Stimulated activated CD8-positive, alpha-beta memory T cell treated with anti-CD3 and anti-CD28 coated beads, Interleukin-7, amount 100 ng/mL, for 1 hour (primary cell): ENCODE measurements at places on chromosomes 3 and 15.

GRCh38 chr3:182730675-182731042 lies 62.6 kb upstream of the ATP11B start:
- DNase-seq, result no peak

GRCh38 chr3:186589856-186590579 lies 19.5 kb downstream of the DNAJB11 start:
- DNase-seq, result no peak

DNA sequence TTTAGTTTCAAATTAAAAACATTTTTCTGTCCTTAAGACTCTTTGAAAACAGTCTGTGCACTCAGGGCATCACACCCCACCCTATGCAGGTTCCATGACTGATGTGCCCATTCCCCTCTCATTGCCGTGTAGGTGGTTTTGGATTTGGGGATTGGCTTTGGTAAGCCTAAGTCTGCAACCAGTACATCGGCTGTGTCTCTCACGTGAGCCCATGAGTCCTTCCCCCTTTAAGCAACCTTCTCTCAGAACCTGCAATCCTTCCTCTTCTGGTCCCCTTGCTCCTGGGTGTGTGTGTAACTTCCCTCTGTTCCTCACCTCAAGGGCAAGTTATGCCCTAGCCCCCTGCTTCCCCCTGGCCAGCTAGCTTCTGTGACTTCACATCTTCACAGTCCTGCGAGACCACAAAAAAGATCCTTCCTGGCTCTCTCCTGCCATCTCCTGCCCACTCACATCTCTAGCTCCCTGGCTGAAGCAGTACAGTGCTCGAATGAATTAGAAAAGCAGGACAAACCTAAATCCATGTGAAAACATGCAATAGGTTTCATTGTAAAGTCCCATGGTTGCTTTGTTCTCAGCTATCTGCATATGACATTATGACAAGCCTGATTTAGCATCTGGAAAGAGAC lies 126.7 kb downstream of the UACA start:
- DNase-seq, result no peak

DNA sequence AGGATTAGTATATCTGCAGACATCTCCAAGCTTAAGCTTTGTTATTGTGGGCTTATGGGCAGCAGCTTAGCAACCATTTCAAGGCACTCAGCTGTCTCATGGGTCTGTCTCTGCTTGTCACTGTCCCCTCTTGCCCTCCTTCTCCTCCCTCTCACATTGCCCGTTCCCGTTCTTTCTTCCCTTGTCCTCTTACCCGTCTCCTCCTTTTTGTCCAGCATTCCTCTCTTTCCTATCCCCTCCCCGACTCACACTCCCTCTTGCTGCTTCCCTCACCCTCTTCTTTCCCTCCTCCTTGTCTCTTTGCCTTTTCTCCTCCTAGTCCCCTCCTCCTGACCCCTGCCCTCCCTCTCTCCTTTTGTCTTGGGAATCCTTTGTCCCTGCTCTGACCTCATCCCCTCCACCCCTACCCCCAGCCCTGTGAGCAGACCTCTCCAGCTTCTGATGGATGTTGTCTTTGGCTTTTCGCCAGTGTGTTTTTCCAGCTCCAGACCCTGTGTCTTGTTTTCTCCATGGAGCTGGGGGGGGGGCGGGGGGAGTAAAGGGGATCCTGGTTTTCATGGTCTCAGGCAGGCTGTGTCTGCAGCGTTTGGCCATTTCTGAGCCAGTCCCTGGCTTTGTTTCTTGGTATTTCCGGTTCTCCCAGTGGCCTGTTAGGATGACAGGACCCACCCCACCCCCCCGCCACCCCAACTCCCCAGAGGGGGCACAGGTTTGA lies 47.9 kb upstream of the TRAK1 start:
- DNase-seq, result no peak

DNA sequence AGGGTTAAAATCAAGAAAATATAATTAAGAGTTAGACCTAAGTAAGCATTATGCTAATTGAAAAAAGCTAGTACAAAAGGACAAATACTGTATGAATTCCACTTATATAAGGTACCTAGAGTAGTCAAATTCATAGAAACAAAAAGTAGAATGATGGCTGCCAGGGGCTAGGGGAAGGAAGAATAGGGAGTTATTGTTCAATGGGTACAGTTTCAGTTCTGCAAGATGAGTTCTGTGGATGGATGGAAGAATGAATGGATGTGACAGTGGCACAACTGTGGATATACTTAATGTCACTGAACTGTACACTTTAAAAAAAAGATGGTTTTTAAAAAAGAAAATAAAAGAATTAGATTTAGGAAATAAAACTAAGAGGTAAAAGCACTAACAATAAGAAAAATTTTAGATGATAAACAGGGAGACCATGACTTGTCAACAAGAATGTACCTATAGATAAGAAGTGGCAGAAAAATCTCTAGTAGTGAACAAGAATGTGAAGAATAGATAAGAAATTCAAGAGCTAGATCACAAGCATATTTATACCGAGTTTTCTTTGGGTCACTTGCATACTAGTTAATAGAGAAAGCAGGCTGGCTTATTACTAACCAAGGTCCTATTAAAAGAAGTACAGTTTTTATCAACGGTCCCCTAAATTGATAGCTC lies 5.5 kb downstream of the IFT80 start:
- no peak for DNase-seq

DNA sequence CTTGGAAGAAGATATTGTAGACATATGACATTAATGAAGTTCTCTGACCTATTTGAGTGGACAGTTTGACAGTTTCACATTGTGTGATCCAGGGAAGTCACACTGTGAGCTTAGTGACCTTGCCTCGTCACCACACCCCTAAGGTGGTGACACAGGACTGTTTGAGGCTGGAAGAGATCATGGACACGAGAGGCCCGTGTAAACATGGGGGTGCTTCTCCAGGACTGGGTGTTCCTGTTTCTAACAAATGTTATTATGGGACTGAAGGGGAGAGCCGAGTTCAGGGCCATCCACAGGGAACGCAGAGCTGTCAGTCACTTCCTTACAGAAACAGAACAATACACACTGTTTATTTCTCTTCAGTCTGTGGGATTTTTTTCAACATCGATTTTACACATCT lies 96.5 kb upstream of the DNAJC19 start:
- DNase-seq, result no peak

DNA sequence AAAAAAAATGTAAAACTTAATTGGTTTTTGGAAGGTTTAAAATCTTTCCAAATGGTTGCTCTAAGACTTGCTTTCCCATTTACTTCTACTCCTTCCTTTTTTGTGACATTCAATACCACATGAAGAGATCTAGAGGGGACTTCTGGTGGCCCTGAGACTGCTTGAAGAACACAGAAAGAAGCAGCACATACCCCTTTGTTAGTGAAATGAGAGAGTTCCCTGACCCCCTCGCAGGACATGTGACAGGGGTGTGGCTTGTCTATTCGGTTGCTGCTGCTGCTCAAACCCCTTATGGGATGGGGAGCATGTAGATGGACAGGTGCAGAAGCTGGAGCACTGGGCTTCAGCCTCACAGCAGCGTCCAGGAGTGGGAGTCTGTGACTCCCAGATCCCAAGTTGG lies 71.0 kb downstream of the ZMAT3 start:
- DNase-seq, result no peak

GRCh38 chr3:126773167-126773566 lies 69.1 kb downstream of the CHCHD6 start:
- DNase-seq, result no peak

GRCh38 chr3:17035033-17035432 lies 150.3 kb downstream of the PLCL2 start:
- DNase-seq, result no peak

DNA sequence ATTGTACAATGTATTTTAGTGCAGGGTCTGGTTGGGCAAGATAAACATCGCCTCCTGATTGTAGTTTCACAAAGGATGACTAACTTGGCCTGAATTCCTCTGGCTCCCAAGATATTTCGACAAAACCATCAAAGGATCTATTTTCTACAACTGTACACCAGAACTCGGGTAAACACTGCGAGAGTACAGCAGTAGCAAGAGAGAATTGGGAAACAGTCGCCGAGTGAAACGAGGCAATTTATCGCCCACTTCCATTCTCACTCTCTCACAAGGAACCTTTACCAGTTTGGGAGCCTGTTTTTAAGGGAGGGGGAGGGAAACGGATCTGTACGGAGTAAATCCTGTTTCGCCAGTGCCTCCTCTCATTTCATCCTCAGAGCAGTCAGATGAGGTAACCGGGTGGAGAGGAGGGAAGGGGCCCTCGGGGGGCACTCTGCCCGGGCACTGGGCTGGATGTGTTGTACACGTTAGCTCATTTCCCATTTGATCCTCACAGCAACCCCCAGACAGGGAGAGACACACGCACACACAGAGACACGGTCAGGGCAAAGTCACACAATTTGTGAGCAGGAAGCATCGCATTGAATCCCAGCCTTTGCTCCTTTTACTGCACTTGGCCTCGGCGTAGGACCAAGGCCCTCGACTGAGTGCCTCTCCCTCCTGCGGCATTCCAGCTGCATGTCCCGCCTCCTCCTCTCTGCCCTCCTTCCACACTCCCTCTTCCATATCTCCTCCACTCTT lies 120.1 kb downstream of the LIPC start:
- DNase-seq, result no peak

DNA sequence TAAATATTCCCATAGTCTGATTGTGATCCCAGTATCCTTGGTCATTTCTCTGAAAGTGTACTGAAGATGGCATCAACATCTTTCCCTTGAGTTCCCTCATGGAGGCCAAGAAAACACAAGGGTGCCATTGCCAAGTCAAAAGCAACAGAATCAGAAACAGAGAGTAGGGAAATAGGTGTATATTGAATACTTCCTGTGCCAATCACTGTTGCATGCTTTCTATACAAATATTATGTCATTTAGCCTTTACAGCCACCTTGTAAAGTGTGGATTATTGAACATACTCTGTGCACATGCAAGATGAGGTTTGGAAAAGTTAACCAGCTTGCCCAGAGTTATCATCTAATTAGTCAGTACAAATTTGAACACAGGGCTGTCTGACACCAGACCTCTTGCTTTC lies 117.9 kb downstream of the MAP2K5 start:
- no peak for DNase-seq

DNA sequence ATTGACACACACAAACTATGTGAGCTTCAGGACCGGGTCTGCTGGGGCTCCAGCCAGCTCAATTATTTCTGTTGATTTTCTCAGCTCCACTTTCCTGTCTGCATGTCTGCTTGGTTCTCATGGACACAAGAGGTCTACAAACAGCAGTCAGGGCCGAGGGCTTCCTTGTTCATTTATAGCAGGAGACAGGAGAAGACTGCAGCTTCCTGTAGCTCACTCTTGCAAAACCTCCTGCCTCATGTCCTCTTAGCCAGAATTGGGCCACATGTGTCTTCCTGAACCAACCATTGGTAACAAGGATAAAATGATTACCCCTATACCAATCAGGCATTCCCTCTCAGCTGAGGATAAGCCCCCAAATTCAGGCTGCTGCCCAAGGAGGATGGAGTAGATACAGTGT lies 182.8 kb downstream of the TLE3 start:
- DNase-seq, result no peak

- DNase-seq, result no peak
Measured at GRCh38 chr15:39593656-39594445, 13.0 kb downstream of the THBS1 start.

DNA sequence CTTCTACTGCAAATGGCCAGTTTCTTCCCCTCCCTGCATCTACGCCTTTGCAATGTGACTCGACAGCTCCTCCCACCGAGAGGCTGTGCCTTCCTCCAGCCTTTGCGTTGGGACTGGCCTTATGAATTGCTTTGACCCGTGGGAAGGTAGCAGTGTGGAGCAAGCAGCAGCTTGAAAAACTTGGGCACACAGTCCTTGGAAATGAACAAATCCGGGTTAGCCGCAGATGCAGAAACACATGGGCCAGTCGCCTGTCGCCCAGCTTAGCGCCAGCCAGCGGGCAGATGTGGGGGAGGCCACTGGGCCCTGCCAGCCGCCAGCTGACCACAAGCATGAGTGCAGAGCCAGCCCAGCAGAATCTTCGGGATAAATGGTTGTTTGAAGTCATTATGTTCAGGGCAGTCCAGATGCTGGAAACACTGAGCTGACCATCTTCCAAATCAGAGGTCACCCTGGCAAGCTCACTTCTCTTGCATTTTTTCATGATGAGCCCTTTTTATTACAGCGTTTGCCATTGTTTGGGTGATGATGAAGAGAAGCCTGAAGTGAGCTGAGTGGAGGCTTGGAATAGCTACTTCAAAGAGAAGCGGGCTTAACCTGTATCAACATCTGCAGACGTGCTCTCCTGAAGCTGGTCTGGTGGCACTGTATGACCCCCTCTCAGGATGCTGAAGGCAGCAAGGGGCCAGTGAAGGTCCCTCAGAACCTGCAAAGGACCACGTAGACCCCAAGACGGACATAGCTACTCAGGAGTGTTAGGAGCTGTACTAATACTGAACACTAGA lies 9.8 kb downstream of the SELENOS start:
- no peak for DNase-seq

GRCh38 chr3:193655831-193656433 lies 62.9 kb downstream of the OPA1 start:
- no peak for DNase-seq

- DNase-seq, result no peak
Measured at GRCh38 chr3:106121491-106122289, 252.9 kb upstream of the CBLB start.

- no peak for DNase-seq
Measured at GRCh38 chr3:66553441-66554113, 52.8 kb upstream of the LRIG1 start.

DNA sequence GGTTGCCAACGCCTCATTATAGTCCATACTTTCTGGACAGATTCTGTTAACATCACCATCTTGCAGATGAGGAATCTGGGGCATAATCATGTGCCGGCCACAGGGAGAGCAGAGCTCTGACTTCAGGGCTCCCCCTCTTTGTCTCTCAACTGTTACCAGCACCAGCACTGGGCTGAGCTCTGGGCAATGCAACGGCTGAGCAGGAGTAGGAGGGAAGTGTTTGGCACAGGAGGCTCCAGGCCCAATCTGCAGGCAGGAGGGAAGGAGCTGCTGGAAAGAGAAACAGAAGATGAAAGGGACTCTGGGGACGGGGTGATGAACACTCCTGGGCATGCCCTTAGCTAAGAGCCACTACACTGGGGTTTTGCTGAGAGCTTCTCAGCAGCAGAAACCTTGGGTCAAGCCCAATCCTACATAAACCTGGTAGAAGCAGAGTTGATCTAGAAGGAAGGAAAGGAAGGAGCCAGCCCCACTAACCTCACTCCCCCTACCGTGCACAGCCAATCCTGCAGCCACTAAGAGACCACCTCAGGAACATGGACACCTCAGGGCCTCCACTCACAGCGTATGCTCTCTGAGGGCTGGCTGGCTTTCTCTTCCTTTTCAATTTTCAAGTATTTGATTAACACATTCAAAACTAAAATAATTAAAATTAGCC lies 73.1 kb upstream of the SPATA12 start:
- DNase-seq, result no peak

DNA sequence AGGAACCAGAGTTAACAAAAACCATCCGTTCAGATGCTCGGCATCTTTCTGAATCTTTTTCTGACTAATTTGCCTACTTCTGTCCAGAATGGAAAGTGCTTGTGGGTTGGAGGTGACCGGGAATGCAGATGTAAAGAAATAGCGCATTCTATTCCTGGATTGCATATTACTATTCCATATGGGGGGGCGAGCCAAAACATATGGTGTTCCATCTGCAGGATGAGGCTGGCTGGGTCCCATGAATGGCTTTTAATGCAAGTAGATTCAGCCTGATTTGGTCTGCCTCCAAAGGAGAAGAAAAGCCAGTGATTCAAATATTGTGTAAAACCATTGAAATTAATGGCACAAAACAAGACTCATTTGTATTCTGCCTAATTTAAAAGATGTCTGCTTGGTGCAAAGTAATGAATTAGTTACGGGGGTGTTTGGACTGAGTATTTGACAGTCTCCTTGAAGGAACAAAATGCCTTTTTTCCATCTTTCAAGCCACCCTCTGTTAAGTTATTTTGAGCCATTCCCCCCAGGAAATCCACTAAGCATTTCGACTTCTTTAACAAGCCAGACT lies 99.0 kb downstream of the ST8SIA2 start:
- DNase-seq, result no peak
